Omental fat pad (tissue), 4 donors: ENCODE measurements at places on chromosomes 5 and 9. TPM values are rescaled to one million over a fixed set of nuclear protein-coding genes. Genes with fewer than 3 reads are reported as not detected.

CYLC2 gene
- total RNA-seq = not detected

AIF1L gene
- total RNA-seq = 56.1 TPM

LEAP2 gene
- total RNA-seq = 0.84 TPM

DNA sequence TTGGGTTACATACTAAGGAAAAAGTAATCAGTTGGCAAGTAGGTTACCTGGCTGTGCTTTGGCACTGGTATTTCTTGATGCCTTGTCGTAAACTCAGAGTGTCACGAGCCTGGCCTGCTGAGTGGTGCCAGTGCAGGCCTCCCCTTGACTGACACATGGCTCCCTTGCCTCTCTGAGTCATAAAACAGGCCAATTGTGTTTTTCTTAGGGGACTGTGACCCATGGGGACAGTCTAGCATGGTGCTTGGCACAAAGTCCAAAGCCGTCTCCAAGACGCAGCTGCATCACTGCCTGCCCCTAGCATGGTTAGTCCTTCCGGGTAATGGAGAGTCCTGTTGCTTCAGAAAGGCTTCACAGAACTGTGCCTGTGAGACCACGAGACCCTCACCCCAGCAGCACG, 132.5 kb downstream of the MVB12B start:
- DNase-seq = no peak

MSX2 gene
- not detected for total RNA-seq

GRCh38 chr5:32589416-32589815, 4.1 kb downstream of the SUB1 start:
- DNase-seq = no peak

- DNase-seq = no peak
Measured at GRCh38 chr9:113901221-113901688, 25.1 kb downstream of the ZNF618 start.

GRCh38 chr9:123217128-123217654, 51.2 kb downstream of the STRBP start:
- DNase-seq = no peak

SLC34A1 gene
- not detected for total RNA-seq

MEGF10 gene
- 0.47 TPM for total RNA-seq

GRCh38 chr9:75410405-75410804, 322.1 kb downstream of the OSTF1 start:
- no peak for DNase-seq

DNA sequence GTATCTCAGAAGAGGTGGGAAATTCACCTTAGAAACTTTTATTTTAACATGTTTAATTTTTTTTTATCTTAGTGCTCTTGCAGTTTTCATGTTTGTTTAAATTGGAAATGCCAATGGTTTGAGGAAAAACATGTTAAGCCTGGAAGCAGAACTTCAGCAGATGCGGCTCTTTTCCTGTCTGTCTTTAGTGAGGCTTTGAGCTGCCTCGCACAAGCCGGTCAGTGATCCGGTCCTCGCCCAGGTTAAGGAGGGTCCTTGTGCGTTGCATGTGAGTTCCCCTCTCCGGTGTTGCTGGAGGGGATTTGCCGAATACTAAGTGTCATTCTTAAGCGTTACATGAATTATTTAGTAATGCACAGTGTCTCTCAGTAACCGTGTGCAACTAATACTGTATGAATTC, 9.4 kb upstream of the PLEKHG4B start:
- DNase-seq = no peak

GRCh38 chr5:41903382-41903891, 707 bp upstream of the RIMOC1 start:
- no peak for DNase-seq

DNA sequence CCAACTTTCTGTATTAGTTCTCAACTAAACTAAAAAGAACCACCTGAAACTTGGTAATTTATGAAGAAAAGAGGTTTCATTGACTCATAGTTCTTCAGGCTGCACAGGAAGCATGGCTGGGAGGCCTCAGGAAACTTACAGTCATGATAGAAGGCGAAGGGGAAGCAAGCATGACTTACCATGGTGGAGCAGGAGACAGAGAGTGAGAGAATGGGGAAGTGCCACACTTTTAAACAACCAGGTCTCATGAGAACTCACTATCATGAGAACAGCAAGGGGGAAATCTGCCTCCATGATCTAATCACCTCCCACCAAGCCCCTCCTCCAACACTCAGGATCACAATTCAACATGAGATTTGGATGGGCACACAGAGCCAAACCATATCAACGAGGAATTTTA, 123.5 kb downstream of the DEPDC1B start:
- no peak for DNase-seq

DNA sequence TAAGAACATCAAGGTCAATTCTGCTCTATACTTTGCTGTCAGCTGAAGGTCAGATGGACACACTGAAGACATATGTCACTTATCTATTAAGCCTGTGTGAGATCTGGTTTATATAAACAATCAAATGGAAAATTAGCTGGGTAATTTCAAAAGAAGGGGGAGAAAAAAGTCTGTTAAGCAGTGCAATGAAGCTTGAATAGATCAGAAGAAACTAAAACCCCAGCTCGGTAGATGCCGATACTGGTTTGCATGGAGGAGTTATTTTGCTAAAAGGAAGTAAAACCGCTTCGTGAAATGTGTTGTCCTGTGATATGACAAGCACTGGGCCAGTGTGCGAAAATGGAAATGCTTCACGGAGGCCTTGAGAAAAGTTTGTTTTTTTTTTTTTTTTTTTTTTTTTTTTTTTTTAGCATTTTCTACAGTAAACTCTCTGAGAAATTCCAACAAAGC, 148.8 kb downstream of the MEF2C start:
- DNase-seq = no peak

DNA sequence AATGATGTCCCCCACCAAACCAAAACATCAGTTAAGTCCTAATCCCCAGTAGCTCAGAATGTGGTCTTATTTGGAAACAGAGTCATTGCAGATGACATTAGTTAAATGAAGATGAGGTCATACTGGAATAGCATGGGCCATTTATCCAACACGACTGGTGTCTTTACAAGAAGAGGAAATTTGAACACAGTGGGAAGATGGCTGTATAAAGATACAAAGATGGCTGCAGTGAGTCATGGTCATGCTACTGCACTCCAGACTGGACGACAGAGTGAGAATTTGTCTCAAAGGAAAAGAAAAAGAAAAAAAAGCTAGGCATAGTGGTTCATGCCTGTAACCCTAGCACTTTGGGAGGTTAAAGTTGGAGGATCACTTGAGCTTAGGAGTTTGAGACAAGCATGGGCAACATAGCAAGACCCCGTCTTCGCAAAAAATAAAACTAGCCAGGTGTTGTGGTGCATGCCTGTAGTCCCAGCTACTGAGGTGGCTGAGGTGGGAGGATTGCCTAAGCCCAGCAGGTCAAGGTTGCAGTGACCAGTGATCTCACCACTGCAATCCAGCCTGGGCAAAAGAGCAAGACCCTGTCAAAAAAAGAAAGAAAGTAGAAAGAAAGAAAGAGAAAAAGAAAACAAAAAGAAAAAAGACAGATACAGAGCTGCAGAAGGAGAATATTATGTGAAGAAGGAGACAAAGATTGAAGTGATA, 130.0 kb upstream of the CDKN2B start:
- no peak for DNase-seq

GRCh38 chr5:160929360-160929759, 77.3 kb upstream of the ATP10B start:
- no peak for DNase-seq

DNA sequence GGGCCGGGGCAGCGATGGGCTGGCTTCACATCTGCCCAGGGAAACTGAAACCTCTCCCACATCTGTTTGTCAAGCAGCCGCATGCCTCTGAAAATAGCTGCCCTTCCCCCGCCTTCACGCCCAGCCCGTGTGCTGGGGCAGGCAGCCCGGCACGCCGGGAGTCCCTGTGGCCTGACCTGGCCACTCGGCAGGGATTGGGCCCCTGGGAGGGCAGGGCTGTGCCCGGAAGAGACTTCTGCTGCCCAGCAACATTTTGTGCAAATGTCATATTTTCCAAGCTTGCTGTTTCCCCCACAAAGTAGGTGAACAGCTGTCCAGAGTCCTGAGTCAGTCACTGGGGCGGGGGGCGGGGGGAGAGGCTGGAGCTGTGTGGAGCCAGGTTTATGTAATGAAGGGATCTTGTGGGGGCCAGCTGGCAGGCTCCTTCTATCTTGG, 8.2 kb downstream of the COL27A1 start:
- DNase-seq = no peak

PALM2AKAP2 gene
- total RNA-seq = 25.0 TPM

ITGA1 gene
- 23.0 TPM for total RNA-seq

- no peak for DNase-seq
Measured at GRCh38 chr5:34533582-34534522, 122.3 kb upstream of the RAI14 start.

DNA sequence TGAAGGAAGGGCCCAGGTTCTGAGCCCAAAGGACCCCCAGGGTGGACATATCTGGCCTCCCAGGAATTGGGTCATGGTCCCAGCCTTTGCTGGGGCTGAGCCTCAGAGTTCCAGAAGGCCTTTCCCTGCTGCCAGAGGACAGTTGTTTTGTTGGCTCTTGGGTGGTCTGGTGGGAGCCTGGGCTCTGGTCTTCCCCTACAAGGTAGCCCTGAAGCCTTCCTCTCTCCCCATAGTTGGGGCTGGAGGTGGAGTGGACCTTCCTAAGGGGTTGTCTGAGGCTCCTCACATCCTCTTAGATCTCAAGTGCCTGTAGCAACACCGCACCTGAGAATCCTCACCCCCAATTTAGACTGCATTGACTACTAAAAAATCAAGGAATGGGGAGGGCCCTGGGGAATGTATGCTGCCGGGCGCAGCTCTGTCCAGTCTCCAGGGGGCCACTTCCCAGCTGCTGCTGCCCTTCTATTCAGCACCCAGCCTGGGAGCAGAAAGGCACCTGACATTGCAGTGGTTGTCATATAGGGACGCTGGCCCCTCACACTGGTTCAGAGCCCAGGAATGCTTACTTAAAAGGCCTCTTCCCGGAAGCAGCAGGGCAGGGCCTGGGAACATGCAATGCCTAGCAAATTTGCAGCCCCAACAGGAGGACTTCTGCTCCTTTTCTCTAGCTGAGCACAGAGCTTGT, 66.4 kb downstream of the IL31RA start:
- DNase-seq = no peak

DNA sequence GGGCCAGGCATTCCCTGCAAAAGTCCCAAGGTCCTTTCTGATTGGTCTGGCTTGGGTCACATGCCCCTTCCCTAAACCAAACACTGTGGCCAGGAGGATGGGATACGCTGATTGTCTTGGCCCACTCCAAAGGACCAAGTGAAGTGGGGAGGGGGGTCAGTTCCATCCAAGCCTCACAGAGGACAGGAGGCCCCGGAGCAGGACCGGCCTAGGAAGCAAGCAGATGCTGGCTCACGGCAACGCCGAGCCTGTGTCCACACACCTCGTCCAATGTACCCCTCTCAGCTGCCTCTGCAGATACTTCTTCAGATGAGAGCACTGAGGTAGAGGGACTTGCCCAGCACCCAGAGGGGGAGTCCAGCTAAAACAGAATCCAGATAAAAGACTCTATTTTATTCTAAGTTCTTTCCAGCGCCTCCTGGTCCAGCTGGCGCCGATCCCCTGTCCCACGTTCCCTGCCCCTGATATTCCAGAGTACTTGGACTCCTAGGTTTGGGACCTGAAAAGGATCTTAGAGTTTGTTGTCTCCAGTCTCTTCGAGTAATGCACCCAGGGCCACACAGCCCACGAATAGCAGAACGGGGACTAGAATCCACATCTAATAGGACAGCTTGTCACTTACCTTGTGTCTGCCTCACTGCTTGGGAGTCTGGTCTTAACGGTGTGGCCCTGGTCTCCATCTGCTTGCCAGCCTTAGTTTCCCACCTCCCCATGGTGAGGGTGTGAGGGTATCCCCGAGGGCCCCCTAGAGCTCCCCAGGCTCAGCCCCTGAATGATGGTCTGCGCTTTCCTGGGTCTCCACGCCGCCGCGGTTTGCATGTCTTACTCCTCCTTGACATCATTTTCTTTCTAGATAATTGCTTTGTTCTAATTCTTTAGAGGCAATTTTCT, 72.4 kb upstream of the UNC5A start:
- DNase-seq = no peak

CER1 gene
- total RNA-seq = not detected

GRCh38 chr5:58411372-58411771, 48.5 kb downstream of the PLK2 start:
- no peak for DNase-seq

- no peak for DNase-seq
Measured at GRCh38 chr9:96500696-96501632, 51.0 kb downstream of the HABP4 start.

GRCh38 chr5:148384380-148384737, 601 bp downstream of the FBXO38 start:
- DNase-seq = no peak

GRCh38 chr5:50501491-50502228, 60.6 kb upstream of the EMB start:
- DNase-seq = no peak

DNA sequence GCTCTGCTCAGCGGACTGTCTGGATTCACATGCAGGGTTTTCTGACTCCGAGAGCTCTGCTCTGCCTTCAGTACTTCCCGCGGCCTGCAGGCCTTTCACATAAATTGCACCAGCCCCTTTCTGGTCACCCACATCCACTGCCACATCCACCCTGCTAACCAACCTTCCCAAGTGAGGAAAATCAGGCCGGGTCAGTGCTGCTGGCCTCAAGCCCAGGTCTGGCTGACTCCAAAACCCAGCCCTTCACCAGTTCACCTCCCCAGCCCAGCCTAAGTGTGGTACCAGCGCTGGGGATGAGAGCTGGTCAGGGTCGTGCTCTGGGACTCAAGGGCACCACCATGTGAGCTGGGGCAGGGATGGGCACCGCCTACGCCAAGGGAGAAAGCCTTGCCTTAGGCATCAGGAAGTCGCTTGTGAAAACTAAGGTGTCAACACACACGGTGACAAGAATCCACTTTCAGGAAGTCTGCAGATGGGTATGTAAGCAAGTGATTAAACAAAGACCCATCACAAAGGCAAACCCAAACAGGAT, 12.3 kb downstream of the LMAN2 start:
- DNase-seq = no peak

- no peak for DNase-seq
Measured at GRCh38 chr5:10977011-10977410, 216.0 kb upstream of the DAP start.

DNA sequence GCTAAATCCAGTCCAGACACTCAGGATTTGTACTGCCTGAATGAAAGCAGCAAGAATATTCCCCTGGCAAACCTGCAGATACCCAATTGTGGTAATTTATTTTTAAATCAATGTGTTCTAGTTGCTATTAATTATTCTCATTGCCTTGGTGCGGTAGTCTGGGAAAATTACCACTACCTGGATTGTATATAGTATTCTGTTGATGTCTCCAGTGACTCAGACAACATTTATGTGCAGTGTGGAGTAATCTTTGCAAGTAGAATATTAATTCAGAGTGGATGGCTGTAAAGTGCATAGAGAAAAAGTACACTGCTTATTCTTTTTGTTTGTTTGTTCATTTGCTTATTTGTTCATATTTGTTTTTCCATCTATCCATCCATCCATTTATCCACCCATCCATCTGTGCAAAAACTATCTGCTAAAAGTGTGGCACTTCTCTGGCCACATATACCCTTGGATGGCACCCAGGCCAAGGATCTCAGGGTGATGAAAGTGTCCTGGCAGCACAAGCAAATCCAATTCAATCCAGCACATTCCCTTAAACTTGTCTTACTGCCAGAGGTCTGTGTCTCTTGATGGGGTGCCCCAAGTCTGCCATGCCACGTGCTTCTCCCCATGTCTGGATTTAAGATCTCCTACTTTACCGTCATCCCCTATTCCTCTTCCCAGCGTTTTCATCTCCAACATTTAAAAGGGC, 41.3 kb downstream of the NTRK2 start:
- no peak for DNase-seq

PPP2R2B gene
- total RNA-seq = 1.9 TPM
